ENCODE measurements at places on chromosomes 16 and 17.

DNA sequence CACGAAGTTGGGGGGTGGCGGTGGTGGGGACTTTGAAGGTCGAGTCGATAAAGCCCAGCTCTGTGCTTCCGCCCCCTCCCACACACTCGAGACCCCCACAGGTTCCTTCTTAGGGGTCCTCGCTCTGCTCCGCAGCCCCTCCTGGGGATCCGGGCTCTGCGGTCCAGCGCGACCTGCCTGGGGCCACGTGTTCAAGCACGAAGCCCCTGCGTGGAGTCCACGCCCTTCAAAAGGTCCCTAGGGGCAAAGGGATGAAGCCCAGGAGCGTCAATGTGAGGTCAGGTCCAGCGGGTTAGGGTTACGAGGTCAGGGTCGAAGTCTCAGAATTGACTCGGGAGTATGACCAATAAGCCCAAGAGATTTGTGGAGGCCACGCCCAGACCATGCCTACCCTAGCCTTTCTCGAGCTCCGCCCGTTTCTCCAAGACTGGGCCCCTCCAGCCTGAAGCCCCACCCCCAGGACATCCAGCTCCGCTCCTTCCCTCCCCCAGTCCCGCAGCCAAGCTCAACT, 786 bp upstream of the CACNA1G start:
- DNase-seq = no peak

DNA sequence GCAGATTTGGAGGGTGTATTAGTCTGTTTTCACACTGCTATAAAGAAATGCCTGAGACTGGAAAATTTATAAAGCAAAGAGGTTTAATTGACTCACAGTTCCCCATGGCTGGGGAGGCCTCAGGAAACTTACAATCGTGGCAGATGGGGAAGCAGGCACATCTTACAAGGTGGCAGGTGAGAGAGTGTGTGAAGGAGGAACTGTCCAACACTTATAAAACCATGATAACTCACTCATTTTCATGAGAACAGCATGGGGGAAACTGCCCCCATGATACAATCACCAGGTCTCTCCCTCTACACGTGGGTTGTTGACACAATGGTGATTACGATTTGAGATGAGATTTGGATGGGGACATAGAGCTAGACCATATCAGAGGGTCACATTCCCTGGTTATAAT, 195.6 kb downstream of the RGS9 start:
- DNase-seq = no peak

- peak; percentile 45 for DNase-seq
Measured at GRCh38 chr17:2337544-2338314, 428 bp downstream of the SGSM2 start.

DNA sequence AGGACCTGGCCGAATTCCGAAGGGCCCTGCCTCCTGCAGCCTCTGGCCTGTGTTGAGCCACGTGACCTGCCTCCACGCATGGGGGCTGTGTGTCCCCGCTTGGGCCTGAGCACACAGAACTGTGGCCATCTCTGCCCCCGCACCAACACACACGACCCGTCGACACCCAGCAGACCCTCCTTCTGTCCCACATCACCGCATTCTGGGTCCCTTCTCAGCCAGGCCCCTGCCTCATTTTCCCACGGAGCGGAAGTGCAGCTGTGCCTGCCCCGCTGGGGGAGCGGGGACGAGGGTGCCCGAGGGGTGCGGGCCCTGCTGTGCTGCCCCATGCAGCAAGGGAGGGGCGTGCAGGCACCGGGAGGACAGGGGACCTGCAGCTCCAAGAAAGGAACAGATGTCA, 18.4 kb downstream of the NDUFAF8 start:
- DNase-seq = no peak

- no peak for DNase-seq
Measured at GRCh38 chr17:35765756-35766488, 5.2 kb downstream of the C17orf50 start.

GRCh38 chr17:46136820-46137219, 56.4 kb downstream of the KANSL1 start:
- DNase-seq = no peak

GRCh38 chr16:30626236-30626635, 16.0 kb upstream of the ZNF689 start:
- no peak for DNase-seq

DNA sequence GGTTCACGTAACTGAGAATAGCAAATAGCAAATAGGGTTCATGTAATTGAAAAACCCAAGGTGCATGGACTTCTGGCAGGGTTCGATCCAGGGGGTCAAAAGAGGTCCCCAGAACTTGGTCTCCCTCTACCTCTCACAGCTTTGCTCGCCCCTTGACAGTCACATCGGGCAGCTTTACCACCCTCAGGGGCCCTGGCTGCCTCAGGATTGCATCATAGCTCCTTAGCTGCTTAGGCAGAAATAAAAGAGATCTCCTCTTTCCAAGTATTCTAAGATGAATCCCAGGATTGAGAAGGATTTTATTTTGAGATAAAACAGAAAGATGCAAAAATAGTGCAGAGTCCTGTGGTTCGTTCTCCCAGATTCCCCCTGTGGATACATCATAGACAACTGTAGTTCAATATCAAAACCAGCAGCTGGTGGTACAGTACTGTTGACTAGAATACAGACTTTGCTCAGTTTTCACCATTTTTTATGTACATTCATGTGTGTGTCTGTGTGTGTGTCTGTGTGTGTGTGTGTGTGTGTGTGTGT, 12.8 kb downstream of the ADGRG3 start:
- no peak for DNase-seq

GRCh38 chr16:4194661-4195060, 47.2 kb downstream of the SRL start:
- DNase-seq = no peak
